ENCODE measurements at places on chromosomes 3 and 15. TPM values are rescaled to one million over a fixed set of nuclear protein-coding genes. Genes with fewer than 3 reads are reported as not detected.

Gene GOLGA8J
- polyA plus RNA-seq, result 0.52 TPM

Gene RTP3
- polyA plus RNA-seq, result 0.25 TPM

Gene SKOR1
- polyA plus RNA-seq, result 0.67 TPM

Gene EIF4E3
- polyA plus RNA-seq, result 9.3 TPM

Gene SERPINI1
- polyA plus RNA-seq, result 7.6 TPM

Gene CCDC9B
- 22.2 TPM for polyA plus RNA-seq

Gene CACNA1D
- 1.0 TPM for polyA plus RNA-seq

Gene ST8SIA2
- 18.3 TPM for polyA plus RNA-seq

Gene IL16
- polyA plus RNA-seq, result 9.1 TPM

Gene FBXW12
- polyA plus RNA-seq, result 0.14 TPM

Gene C2CD4A
- polyA plus RNA-seq, result not detected

Gene SMAD6
- polyA plus RNA-seq, result 7.5 TPM

Gene ALPK3
- 106 TPM for polyA plus RNA-seq

Gene PLCB2
- 7.9 TPM for polyA plus RNA-seq

Gene LRRIQ4
- not detected for polyA plus RNA-seq

Gene CYP19A1
- polyA plus RNA-seq, result 0.62 TPM

Gene TMEM212
- polyA plus RNA-seq, result 0.15 TPM

Gene ISL2
- not detected for polyA plus RNA-seq

Gene TMEM108
- 28.5 TPM for polyA plus RNA-seq

Gene ZNF774
- 3.6 TPM for polyA plus RNA-seq

Gene NR2E3
- 9.0 TPM for polyA plus RNA-seq
